ENCODE measurements at places on chromosomes 7 and 10. TPM values are rescaled to one million over a fixed set of nuclear protein-coding genes. Genes with fewer than 3 reads are reported as not detected.

SPDYE6 gene
- not detected for total RNA-seq

NPTX2 gene
- total RNA-seq, result 2.1 TPM

LIPM gene
- total RNA-seq, result not detected

KAZALD1 gene
- total RNA-seq, result 8.4 TPM

GRCh38 chr7:148368562-148368961 lies 222.0 kb upstream of the C7orf33 start:
- DNase-seq, result no peak

GRCh38 chr7:155858521-155859061 lies 46.3 kb upstream of the SHH start:
- no peak for DNase-seq

DNA sequence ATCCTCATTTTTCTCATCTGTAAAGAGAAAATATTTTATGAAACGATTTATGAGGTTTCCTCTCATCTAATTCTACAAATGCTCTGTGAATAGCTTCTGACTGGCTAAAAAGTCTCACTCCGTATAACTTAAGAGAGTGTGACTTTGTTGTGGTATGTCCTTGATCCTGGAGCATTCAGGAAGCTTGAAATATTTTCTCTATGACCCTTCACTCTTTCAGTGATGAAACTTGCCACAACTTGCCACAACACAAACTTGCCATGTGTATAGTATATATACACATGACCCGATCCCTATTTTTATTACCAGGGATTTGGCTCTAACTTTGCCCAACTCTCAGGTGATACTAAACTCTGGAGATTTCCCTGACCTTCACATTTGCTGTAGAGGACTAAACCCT lies 74.1 kb downstream of the TES start:
- DNase-seq, result no peak

DNA sequence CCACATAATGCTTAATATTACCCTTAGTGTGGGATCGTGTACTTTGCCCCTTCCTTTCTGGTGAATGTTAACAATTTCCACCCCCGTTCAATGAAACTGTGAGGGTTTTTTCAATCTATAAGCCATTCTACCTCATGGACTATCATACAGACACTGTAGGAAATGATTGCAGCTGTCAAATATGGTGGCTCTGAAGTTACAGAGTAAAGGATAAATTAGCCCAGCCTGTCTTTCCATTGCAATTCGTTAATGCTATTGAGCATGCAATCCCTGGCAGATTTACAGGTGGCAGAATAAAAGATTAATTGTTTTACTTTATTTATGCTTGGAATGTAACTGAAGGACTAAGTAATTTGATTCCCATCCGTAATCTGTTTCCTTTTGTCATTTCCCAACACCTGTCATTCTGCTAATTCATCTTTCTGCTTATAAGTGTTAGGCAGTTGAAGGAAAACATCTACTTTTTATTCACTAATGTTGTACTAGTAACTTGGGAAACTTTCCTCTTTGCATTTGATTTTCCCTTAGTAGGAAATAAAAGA lies 1211.6 kb upstream of the LRRN3 start:
- no peak for DNase-seq

DNA sequence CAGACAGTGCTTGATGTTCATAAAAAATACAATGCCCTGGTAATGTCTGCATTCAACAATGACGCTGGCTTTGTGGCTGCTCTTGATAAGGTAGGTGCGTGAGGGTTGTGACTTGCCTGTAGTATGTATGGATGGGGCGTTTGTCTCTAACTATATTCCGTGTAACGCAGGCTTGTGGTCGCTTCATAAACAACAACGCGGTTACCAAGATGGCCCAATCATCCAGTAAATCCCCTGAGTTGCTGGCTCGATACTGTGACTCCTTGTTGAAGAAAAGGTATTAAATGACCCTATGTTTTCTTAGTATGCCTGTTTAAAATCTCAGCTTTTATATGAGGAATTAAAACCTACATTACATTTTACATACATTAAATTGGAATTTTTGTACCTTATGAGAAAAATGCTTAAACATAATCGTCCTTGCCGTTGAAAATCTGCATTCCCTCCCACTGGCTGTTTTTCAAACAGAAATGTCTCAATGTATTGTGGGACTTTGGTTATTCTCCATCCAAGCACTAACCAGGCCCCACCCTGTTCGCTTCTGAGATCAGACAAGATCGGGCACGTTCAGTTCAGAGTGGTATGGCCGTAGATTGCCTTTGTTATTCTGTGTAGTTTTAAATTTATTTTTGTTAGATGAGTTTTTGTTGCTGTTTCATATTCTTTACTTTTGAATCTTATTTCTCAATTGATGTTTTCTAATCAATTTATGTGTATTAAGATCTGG lies 85.3 kb downstream of the CUL1 start:
- DNase-seq, result no peak

Measured in upper lobe of right lung (tissue), 1 donor.